Right lung (tissue), 10 donors: ENCODE measurements at places on chromosomes 2 and 18. TPM values are rescaled to one million over a fixed set of nuclear protein-coding genes. Genes with fewer than 3 reads are reported as not detected.

- DNase-seq: no peak
Measured at GRCh38 chr18:44882163-44882868, 201.6 kb downstream of the SETBP1 start.

- no peak for DNase-seq
Measured at GRCh38 chr2:223459328-223459939, 142.7 kb downstream of the SCG2 start.

- no peak for DNase-seq
Measured at GRCh38 chr2:205465791-205466190, 216.5 kb upstream of the NRP2 start.

Gene NTSR2
- not detected for polyA plus RNA-seq
